ENCODE measurements at places on chromosomes 16 and 17. TPM values are rescaled to one million over a fixed set of nuclear protein-coding genes. Genes with fewer than 3 reads are reported as not detected.
A peak's percentile ranks its signal among the peaks of the same experiment; 100 is the strongest.

Gene SYCE1L
- 0.16 TPM for polyA plus RNA-seq

Gene DNAJC7
- 54.7 TPM for polyA plus RNA-seq

Gene KRT28
- polyA plus RNA-seq = not detected

Gene FBXO39
- polyA plus RNA-seq = 0.09 TPM

Gene CDH8
- polyA plus RNA-seq = not detected

Gene SMIM5
- polyA plus RNA-seq = not detected

Gene KRT9
- not detected for polyA plus RNA-seq

GRCh38 chr17:74865504-74866197 lies 6.0 kb upstream of the GRIN2C start:
- no peak overlapping the region for H3K4me3 ChIP-seq
- H3K4me1 ChIP-seq = peaks cover 59% of the 10 kb centered on the region
- no peak for DNase-seq
- peaks cover 5% of the 10 kb centered on the region for H3K27me3 ChIP-seq

- no peaks in the 10 kb centered on the region for H3K27me3 ChIP-seq
- H3K27ac ChIP-seq = no peak overlapping the region
- H3K36me3 ChIP-seq = no peaks in the 10 kb centered on the region
- no peaks in the 10 kb centered on the region for H3K4me1 ChIP-seq
- DNase-seq = no peak
Observed at GRCh38 chr17:57021226-57021940, 43.5 kb downstream of the SCPEP1 start.

GRCh38 chr17:39659279-39660010 lies 5.7 kb upstream of the TCAP start:
- peaks cover 16% of the 10 kb centered on the region for H3K4me1 ChIP-seq
- no peak overlapping the region for H3K4me3 ChIP-seq
- H3K27me3 ChIP-seq = no peaks in the 10 kb centered on the region
- H3K36me3 ChIP-seq = peaks cover 33% of the 10 kb centered on the region
- H3K27ac ChIP-seq = no peak overlapping the region
- DNase-seq = no peak

DNA sequence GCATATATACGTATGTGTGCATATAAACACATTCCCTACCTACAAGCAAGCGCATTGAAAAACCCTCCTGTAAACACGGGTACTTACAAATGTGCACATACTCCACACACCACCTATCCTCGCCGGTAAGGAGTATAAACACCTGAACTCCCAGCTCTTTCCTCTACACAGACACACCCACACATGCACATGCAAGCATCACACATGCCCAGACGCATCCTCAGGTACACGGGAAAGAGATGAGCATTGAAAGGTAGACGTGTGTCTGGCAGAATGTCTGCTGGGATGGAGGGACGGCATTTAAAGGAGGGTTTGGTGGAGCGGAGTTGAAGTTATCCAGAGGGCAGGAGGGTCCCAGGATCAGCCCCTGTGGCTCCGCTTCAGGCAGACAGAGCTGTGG lies 4.7 kb upstream of the SMTNL2 start:
- no peak overlapping the region for H3K27ac ChIP-seq
- peaks cover 72% of the 10 kb centered on the region for H3K4me1 ChIP-seq
- H3K27me3 ChIP-seq = peaks cover 2% of the 10 kb centered on the region
- no peak overlapping the region for H3K4me3 ChIP-seq
- no peaks in the 10 kb centered on the region for H3K36me3 ChIP-seq

DNA sequence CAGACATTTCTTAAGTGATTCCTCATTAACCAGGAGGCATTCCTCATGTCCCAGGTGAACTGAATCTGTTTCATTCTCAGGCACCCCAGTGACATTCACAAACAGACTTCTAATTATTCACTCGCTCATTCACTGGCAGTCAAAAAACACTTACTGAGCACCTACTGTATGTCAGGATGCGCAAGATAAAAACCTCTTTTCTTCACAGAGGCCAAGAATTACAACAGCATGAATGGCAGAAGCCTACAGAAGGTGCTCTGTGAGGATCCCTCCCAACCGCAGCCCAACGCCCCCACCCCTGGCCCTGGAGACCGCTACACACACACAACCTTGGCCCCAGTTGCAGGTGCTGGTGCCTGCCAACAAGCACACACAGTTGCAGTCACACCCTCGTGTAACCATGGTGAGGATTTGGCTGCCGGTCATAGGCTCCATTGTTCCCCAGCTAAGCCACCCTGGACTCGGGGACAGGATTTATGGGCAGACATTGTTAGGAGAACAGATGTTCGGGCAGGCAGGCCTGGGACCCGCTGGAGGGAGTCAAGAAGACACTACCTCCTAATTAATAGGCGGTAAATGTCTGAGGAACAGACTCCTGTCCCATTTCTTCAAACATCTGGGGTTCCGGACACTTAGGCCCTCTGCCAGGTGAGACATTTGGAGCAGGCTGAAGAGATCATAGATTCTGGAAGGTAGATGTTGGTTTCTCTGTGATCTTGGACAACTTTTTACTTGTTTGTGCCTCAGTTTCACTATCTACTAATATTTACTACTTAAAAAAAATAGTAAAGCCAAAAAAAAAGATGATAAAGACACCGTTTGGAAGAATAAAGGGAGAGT lies 43.2 kb downstream of the CUEDC1 start:
- peaks cover 54% of the 10 kb centered on the region for H3K4me1 ChIP-seq
- H3K4me3 ChIP-seq = peak overlapping the region; percentile 13
- H3K27me3 ChIP-seq = no peaks in the 10 kb centered on the region
- no peaks in the 10 kb centered on the region for H3K36me3 ChIP-seq
- peak; percentile 86 for DNase-seq

- H3K4me1 ChIP-seq = no peaks in the 10 kb centered on the region
- DNase-seq = no peak
- no peak overlapping the region for H3K4me3 ChIP-seq
Observed at GRCh38 chr17:2995886-2996809, 67.3 kb downstream of the OR1D5 start.

DNA sequence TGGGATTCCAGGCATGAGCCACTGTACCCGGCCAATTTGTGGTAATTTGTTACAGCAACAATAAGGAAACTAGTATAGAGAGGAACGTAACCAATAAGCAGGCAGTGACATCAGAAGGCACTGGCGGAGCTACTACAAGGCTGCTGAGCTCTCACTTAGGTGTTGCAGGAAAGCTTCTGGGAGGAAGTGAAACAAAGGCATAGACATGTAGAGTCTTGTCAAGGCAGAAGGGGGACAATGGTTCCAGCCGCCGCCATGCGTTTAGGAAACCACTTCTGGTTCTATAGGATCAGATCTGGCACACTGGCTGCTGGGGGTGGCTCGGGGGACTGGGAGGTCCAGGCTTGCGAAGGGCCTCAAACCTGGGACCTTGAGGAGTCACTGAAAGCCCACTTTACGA lies 9.4 kb upstream of the CPSF4L start:
- H3K27ac ChIP-seq = no peak overlapping the region
- no peaks in the 10 kb centered on the region for H3K27me3 ChIP-seq
- no peaks in the 10 kb centered on the region for H3K36me3 ChIP-seq
- peaks cover 79% of the 10 kb centered on the region for H3K4me1 ChIP-seq
- no peak overlapping the region for H3K4me3 ChIP-seq

DNA sequence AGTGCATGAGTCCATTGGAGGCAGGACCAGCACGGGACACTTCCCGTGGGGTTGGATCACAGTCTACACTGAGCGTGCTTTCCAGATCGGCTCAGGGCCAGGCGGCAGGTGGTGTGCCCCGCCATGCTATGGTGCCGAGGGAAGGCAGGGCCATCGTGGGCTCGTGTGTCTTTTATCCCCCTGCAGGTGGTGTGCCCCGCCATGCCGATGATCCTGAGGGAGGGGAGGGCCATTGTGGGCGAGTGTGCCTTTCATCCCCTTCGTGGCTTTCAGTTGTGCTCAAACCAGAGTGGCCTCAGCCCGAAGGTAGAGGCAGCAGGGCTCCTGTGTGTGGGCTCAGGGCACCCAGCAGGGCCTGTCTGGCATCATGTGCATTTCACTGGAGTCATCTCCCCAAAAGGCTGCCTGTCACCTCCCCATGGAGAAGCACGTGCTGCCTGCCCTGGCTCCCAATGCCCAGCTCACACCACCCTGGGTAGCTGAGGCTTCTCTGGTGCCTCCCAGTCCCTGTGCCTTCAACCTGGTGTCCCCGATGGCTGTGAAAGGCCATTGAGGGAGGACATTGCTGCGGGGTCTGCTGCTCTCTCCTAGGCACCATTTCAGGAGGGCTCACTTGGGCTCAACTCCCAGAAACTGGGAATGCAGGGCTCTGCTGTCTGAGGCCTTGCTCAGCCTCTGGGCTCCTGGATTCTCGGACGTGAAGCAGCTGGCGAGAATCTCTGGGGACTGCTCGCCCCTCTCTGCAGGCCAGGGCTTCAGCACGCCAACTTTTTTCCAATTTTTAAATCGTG lies 207.6 kb downstream of the NPIPB11 start:
- H3K36me3 ChIP-seq = no peaks in the 10 kb centered on the region
- H3K27ac ChIP-seq = no peak overlapping the region
- peaks cover 2% of the 10 kb centered on the region for H3K27me3 ChIP-seq

GRCh38 chr16:72560617-72561016 lies 388.7 kb upstream of the PMFBP1 start:
- no peak overlapping the region for H3K4me3 ChIP-seq
- H3K4me1 ChIP-seq = peaks cover 10% of the 10 kb centered on the region
- H3K27me3 ChIP-seq = no peaks in the 10 kb centered on the region
- H3K36me3 ChIP-seq = no peaks in the 10 kb centered on the region
- peak; percentile 53 for DNase-seq
- H3K27ac ChIP-seq = no peak overlapping the region

- H3K36me3 ChIP-seq = peaks cover 1% of the 10 kb centered on the region
- H3K27me3 ChIP-seq = no peaks in the 10 kb centered on the region
- H3K4me1 ChIP-seq = peaks cover 85% of the 10 kb centered on the region
- no peak overlapping the region for H3K4me3 ChIP-seq
Observed at GRCh38 chr17:64084086-64084939, 45.6 kb downstream of the ERN1 start.

GRCh38 chr17:65604070-65604469 lies 42.6 kb upstream of the AXIN2 start:
- H3K27ac ChIP-seq = no peak overlapping the region
- no peak overlapping the region for H3K4me3 ChIP-seq
- H3K27me3 ChIP-seq = no peaks in the 10 kb centered on the region

DNA sequence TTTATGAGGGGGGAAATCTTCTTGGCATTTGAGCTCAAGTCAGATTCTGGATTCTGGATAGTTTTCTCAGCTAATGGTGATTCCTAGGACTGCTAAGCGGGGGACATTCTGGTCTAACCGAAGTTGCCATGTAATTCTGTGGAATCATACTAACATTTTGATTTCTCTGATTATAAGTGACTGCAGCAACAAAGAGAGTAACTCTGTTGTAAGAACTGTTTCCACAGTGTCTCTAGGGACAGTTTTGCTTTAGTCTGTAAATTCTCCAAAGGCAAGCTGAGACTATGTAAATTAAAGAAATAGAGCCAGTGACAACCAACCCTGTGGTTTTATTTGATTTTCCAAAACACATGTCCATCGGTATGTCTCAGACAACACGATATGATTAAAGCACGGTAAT lies 286.2 kb downstream of the IRX3 start:
- DNase-seq = no peak
- no peak overlapping the region for H3K4me3 ChIP-seq
- H3K4me1 ChIP-seq = peaks cover 21% of the 10 kb centered on the region

DNA sequence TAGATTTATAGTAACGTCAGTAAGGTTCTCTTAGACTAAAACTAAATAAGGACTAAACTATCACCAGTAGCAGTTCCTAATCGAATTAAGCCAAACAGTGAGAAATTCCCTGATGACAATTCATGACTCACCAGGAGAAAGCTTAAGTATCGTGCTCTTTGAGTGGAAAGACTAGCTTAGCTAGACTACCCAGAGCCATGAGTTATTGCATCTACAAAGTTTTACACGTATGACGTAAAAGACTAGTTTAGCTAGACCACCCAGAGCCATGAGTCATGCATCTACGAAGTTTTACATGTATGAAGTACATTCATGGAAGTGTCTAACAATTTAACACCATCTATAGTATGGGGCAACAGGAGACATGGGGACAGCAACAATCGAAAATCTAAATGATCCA lies 36.6 kb downstream of the UBE2G1 start:
- H3K4me1 ChIP-seq = peaks cover 21% of the 10 kb centered on the region
- no peak overlapping the region for H3K4me3 ChIP-seq
- no peak for DNase-seq
- H3K36me3 ChIP-seq = no peaks in the 10 kb centered on the region
- H3K27ac ChIP-seq = no peak overlapping the region
- no peaks in the 10 kb centered on the region for H3K27me3 ChIP-seq

DNA sequence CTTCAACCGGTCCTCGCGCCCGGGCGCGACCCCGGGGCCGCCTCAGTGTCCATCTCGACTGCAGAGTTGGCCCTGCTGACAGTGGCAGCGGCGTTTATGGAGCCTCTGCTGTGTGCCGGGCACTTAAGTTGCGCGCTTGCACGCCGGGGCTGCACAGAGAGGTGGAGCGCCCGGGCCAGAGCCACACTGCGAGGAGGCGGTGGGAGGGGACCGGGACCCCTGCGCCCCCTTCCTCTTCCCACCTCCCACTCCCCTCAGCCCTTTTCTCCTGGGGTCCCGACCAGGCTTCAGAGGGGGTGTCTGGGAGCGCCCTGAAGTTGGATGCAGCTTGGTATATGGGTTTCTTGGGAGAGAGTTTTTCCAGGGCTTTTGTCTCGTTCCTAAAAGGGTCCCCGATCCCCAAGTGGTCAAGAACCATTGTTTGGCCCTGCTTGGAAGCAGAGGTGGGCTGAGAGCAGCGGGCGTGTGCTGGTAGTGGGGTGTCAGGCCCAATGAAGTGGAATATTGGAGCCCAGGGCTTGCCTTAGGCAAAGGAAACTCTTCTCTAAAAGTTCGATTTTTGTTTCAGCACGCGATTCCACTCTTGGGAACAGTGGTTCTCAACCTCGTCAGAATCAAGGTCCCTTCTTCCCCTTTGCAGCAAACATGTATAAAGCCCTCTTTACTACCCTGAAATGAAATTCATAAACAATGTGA lies 605 bp downstream of the MRTFB start:
- peaks cover 44% of the 10 kb centered on the region for H3K4me1 ChIP-seq
- H3K36me3 ChIP-seq = no peaks in the 10 kb centered on the region
- H3K27ac ChIP-seq = peak overlapping the region; percentile 71

- H3K36me3 ChIP-seq = peaks cover 68% of the 10 kb centered on the region
- no peaks in the 10 kb centered on the region for H3K4me1 ChIP-seq
- no peaks in the 10 kb centered on the region for H3K27me3 ChIP-seq
- no peak overlapping the region for H3K4me3 ChIP-seq
Observed at GRCh38 chr16:87409153-87409552, 17.0 kb downstream of the MAP1LC3B start.

- no peak for DNase-seq
- no peak overlapping the region for H3K27ac ChIP-seq
- H3K27me3 ChIP-seq = no peaks in the 10 kb centered on the region
- H3K36me3 ChIP-seq = no peaks in the 10 kb centered on the region
- no peaks in the 10 kb centered on the region for H3K4me1 ChIP-seq
Observed at GRCh38 chr16:15792563-15792971, 64.3 kb downstream of the MYH11 start.

GRCh38 chr17:81376946-81377714 lies 18.1 kb upstream of the BAHCC1 start:
- H3K4me1 ChIP-seq = peaks cover 19% of the 10 kb centered on the region
- H3K27ac ChIP-seq = no peak overlapping the region
- H3K36me3 ChIP-seq = no peaks in the 10 kb centered on the region
- no peak overlapping the region for H3K4me3 ChIP-seq

DNA sequence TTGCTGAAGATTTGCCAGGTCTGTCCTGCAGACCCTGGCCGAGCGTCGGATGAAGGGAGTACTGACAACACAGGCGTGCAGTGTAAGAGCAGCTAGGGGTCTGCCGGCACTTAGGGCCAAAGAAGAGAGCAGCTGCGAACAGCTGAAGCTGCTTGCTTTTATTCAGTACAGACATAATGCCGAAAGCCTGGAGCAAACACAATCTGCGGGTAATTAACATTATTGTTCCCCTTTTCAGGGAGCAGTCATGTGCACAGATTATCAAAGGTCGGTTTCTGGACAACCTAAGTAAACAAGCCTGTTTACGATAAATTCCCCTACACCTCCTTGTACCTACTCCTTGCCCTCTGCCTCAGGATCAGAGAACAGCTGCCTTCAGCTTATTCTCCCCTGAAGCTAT lies 12.0 kb upstream of the KRT23 start:
- H3K27ac ChIP-seq = peak overlapping the region; percentile 39
- no peaks in the 10 kb centered on the region for H3K27me3 ChIP-seq
- no peaks in the 10 kb centered on the region for H3K36me3 ChIP-seq
- DNase-seq = peak; percentile 57
